Activated CD4-positive, alpha-beta T cell treated with anti-CD3 and anti-CD28 coated beads for 24 hours (primary cell): ENCODE measurements at places on chromosomes 5 and 9.

- DNase-seq, result no peak
Measured at GRCh38 chr5:116090302-116090701, 5.5 kb downstream of the COMMD10 start.

DNA sequence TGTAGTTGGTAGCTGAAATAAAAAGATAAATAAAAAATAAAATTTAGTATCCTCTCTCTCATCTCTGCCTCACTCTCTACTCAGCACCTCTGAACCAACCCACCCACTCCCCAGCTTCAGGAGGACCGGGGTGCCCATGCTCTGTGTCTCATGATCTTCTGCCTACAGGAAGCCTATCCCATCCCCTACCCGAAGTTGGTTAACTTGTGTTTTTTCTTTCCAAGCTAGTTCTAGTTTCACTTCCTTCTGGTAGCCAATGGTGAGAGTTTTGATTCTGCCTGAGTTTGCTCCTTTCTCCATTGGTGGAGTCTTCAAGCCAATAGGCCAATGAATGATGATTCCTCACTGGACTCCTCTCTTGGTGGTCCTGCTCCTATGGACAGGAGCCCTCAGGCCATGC is 32.1 kb downstream of the SNX24 start:
- DNase-seq, result no peak

DNA sequence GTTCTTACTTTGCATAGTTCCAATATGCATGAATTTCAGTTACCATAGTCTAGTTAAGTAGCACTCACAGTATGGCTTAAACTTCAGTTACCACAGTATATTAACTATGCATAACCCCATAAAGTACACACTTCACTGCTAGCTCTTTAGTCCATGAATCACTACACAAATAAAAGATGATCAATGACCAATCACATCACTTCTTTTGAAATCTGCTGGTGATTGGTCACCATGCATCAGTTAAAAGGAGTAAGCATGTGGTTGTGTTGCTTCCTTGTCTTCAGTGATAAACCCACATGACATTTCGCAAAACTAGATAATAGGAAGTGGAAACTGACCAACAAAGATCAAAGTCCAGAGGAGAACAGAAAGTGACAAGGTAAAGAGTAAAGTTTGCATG is 79.0 kb downstream of the TAF11L14 start:
- no peak for DNase-seq

DNA sequence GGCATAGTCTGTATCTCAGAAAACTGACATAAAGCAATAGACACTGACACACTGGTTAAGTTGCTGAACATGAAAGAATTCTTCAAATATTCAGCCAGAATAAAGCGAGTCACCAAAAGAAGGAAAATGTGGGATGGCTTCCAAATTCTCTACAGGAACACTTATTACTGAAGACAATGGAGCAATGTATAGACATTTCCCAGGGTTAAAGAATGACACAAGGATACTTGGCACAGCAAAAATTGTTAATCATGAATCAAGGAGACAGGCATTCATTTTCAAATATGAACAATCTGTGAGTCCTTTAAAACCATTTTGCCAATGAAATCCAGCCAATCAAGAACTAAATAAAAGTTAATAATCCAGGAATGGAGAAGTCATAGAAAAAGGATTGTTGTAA is 92.5 kb downstream of the MTX3 start:
- no peak for DNase-seq

DNA sequence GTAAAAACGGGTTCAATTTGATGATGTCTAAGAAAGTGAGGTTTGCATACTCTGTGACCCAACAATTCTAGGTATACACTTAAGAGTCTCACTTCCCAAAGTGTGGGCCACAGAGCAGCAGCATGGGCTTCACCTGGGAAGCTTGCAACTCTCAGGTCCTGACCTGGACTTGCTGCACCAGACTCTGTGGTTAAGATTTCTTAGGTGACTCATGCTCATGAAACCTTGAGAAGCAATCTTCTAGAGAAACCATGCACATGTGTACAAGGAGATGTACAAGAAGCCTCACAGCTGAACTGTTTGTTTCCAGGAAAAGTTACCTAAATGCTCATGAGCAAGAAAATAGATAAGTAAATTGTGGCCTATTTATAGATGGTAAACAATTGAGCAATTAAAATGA is 30.0 kb downstream of the DNAJC21 start:
- DNase-seq, result no peak

DNA sequence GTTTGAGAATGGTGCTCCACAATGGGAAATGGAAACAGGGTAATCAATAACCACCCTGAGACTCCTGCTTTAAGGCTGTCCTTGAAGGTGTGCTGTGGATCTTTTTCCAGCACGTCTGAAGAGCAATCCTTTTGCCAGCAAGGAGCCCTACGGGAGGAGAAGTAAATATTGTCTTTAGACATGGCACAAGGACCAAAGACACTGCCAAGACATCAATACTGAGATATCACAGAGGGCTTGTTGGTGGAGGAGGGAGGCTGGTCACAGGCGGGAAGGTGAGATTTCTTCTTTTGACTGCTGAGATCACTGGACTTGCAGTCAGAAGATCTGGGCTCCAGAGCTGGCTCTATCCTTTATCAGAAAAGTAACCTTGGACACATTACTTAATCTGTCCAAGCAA is 135.0 kb upstream of the ZNF462 start:
- no peak for DNase-seq

DNA sequence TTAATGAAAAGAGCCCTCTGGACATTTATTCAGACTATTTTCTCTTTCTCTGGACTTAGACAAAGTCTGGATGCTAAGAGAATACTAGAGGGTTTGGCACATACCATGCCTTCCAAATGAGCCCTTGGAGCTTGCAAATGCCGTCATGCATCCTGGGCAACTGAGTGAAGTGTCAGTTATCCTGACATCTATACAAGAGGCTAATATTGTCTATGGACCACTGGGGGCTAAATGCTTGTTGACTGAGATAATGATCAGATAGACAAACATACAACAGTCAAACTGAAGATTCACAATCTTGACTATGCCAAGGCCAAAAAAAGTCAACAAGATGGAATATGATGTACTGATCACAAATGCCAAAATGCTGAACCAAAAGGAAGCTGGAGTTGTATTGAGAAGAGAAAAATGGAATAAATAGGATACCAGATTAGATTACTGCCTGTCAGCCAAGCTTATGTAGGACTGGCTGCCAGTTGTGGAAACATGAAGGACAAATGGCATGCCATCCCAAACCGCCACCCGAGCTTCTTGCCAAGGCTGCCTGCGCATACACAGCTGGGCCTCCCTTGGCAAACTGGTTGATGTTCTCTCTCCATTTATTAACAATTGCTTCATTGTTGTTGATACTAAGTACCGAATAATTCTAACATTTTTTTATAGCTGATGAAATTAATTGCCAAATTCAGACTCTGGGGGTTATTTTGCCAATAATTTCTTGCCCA is 240.1 kb upstream of the GRAMD2B start:
- DNase-seq, result no peak

DNA sequence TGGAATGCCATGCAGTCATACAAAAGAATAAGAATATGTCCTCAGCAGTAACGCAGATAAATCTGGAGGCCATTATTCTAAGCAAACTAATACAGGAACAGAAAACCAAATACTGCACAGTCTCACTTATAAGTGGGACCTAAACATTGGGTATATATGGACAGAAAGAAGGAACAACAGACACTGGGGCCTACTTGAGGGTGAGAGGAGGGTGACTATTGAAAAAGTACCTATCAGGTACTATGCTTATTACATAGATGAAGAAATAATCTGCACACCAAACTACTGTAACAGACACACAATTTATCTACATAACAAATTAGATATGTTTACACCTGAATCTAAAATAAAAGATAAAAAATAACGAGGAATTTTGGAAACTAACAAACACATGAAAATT is 38.8 kb downstream of the MEIKIN start:
- DNase-seq, result no peak

GRCh38 chr5:6543830-6544560 is 88.8 kb downstream of the NSUN2 start:
- DNase-seq, result no peak

DNA sequence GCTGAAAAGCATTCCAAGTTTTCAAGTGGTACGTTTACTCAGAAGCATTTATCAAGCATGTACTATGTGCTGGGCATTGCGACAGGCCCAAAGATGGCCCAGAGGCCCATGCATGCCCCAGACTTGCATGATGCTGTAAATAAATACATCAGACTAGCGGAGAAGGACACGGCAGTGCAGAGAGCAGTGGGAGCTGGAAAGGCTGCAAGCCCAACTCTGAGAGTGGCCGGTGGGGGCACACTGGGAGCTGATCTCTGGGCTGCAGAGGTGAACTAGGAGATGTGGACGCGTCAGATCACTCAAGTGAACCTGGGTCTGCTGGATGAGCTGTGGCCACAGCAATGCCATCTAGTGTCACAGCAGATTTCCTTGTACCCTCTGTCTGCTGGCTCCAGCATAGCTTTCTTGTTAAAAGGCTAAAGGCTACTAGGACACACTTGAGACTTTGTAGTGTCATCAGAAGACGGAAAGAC is 246.9 kb downstream of the FANCC start:
- no peak for DNase-seq

GRCh38 chr5:72160959-72161358 is 53.7 kb downstream of the MAP1B start:
- DNase-seq, result no peak

DNA sequence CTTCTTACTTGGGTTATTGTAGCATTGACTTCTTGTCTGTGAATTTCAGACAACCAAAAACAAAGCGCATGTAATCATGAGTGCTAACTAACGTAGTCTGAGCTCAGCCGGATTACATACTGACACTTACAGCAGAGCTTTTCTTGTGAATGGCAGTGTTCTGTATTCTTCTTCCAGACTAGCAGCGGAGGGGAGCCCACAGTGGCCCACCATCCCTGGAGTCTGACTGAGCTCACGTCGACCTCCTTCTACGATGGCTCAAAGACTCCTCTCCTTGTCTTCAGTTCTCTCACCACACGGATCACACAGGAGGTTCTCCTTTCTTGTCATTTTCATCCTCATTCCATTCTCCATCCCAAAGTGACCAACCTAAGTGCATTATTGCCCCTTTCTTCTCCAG is 211.4 kb downstream of the CHSY3 start:
- DNase-seq, result no peak

- no peak for DNase-seq
Measured at GRCh38 chr5:43215073-43215631, 23.1 kb downstream of the NIM1K start.

DNA sequence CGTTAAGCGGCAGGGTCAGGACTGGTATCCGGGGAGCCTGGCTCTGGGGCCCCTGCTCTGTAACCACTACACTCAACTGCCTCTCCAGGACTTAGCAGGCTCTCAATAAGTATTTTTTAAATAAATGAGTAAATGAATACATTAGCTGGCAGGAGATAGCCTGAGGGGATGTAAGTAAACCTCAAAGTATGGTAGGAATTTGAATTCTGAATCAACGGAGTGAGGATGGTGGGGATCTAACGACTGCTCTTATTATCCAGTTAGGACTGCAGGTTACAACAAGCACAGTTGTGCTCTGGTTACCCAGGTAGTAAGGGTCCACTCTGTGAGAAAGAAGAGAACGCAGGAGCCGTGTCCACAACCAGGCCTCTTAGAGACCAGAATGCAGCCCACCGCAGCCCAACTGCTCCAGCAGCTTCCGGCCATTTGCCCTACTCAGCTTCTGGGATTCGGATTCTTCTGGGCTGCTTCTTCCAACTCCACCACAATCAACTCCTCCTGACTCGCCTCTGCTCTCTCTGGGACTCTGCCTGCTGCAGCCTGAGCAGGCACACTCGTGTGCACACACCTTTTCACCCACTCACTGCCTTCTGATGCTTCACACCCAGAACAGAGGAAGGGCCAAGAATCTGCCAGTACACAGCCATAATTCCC is 52.6 kb downstream of the MED27 start:
- DNase-seq, result no peak

GRCh38 chr9:109482391-109482916 is 15.7 kb downstream of the PTPN3 start:
- no peak for DNase-seq

GRCh38 chr5:153880106-153880505 is 158.6 kb downstream of the FAM114A2 start:
- DNase-seq, result no peak

GRCh38 chr5:154316223-154316935 is 125.8 kb downstream of the GALNT10 start:
- no peak for DNase-seq

DNA sequence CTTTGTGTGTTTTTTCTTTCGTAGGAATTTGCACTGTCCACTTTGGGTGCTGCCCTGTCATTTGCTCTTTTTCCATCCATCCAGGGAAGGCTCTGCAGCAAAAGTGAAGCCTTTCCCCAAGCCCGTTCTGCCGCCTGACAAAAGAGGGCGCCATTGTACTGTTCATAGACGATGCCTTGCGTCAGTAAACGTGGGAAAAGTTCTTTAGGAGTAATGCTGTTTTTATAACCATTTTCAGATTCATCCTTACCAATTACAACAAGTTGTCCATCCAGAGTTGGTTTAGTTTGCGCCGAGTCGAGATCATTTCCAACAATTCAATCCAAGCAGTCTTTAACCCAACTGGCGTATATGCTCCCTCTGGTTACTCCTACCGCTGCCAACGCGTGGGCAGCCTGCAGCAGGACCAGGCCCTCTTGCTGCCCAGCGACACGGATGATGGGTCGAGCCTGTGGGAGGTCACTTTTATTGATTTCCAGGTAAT is 34.3 kb upstream of the RPS23 start:
- peak; percentile 9 for DNase-seq

DNA sequence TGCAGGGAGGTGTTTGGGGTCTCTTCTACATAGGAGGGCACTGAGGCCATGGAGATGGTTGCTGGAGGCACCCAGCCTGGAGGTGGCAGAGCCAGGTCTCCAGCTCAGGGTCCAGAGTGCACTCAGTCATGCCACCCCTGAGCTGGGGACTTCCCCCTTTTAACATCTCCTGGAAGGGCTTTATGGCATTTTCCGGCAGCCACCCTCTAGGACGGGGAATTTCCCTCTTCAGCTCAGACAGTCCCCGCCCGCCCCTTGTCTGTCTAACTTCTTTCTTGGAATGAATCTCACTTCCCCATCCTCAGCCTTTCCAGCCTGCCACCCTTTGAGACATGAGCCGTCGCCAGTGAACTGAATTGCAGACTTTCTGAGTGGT is 49.9 kb downstream of the COL15A1 start:
- DNase-seq, result peak; percentile 11

DNA sequence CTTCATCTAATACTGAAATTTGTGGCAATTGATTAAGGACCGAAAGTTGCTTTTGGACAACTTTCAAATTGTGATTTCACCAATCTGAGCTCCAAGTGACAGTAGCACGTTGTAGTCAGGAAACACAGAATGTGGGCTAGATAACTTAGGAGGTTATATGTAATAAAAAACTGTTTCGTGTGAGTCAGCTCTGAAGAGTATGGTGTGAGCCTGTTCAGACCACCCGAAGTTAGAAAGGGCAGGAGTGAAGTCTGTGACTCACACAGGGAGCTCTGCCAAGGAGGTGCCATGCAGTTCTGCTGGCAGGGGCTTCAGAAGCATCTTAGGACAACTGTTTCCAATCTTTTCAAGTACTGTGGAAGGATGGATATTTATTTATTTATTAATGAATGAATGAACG is 16.4 kb upstream of the ZBTB34 start:
- DNase-seq, result no peak

GRCh38 chr9:26789959-26790358 is 102.6 kb downstream of the CAAP1 start:
- DNase-seq, result no peak

- no peak for DNase-seq
Measured at GRCh38 chr9:124251605-124252378, 6.0 kb upstream of the NEK6 start.

GRCh38 chr5:118327389-118327788 is 661.0 kb downstream of the DTWD2 start:
- DNase-seq, result no peak
